NCI-H1436 (cell line): ENCODE measurements at places on chromosomes 13 and 19.
A peak's percentile ranks its signal among the peaks of the same experiment; 100 is the strongest.

DNA sequence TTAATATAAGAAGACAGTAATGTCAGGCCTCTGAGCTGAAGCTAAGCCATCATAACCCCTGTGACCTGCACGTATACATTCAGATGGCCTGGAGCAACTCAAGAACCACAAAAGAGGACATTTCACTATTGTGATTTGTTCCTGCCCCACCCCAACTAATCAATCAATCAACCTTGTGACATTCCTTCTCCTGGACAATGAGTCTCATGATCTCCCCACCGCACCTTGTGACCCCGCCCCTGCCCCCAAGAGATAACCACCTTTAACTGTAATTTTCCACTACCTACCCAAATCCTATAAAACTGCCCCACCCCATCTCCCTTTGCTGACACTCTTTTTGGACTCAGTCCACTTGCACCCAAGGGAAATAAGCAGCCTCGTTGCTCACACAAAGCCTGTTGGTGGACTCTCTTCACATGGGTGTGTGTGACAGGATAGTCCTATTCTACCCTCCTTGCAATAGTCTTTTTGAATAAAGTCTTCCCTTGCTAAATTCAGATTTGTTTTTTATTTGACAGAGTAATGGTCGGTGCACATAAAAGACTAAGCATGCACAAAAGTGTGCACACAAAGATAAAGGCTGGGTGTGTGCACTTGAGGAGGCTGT is 14.0 kb downstream of the CD70 start:
- DNase-seq = no peak

DNA sequence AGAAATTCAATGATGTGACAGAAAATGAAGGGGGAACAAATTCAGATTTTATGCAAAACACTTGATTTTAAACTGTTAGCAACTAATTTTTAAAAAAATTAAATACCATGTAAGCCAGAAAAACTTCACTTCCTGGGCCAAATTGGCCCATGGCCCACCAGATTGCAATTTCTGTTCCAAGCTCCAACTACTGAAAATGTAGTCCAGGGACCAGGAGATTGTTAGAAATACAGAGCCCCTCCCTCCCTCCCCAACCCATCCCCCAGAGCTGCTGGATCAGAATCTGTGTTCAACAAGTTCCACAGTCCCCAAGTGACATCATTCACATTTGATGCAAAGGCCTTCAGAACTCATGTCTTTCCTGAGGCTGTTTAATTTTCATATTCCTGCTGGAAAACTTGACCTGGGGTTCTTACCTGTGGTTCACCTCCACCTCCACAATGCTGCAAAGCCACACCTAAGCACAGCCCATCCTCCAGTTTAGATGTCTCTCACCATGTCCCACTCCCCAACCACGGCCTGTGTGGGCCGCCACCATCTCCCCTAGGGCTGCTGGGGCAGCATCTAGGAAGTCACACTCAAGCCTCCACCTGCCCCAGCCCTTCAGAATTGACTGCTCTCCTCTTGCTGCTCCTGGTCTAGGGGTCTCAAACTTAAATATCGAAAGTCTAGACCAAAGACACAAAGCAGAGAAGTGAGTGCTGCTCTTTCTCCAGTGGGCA is 482.0 kb downstream of the UQCRFS1 start:
- no peak for DNase-seq

DNA sequence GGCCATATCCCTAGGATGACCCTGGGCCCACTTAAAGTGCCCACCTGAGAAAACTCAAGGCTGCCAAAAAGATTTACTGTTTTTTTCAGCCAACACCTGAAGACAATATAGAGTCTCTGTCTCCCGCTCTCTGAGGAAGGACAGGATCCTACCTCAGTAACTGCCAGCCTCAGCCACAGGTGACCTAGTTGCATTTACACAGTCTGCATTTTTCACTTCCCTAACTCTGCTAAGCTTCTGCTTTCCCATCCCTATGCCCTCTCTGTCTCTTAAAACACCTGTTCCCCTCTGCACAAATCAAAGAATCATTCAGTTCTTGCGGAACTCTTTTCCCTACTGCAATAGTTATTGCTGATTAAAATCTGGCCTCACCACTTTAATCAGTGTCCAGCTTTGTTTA is 609.5 kb downstream of the UQCRFS1 start:
- no peak for DNase-seq

DNA sequence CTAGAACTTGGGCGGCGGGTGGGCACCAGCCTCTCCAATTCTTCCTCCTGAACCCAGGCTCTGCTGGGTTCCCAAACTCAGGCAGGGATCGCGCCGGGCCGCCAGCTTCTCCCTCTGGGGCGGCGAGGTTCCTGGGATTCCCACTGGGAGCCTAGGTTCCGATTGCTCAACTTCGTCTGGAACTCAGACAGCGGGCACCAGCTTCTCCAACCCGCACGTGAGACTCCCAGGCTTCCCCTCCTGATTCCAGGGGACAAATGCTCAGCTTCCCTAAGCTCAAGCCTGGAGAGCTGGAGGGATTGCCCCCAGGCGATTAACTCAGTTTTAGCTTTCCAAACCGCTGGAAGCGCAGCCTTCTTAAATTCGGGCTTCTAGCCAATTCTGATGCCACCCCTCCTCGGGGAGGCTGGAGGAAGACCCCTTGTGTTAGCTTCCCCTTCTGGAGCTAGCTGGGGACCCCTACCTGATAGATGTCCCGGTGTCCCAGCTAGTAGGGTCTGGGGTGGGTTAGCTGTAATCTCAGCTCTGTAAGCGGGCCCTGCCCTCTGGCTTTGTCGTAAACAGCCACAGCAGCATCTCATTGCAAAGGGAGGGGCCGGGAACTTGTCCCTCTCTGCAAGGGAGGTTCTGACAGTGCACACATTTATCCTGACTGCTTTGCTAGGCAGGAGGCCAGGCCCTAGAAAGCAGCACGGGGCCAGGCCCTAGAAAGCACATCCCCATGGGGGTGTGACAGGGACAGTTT is 671 bp downstream of the MCOLN1 start:
- DNase-seq = no peak

DNA sequence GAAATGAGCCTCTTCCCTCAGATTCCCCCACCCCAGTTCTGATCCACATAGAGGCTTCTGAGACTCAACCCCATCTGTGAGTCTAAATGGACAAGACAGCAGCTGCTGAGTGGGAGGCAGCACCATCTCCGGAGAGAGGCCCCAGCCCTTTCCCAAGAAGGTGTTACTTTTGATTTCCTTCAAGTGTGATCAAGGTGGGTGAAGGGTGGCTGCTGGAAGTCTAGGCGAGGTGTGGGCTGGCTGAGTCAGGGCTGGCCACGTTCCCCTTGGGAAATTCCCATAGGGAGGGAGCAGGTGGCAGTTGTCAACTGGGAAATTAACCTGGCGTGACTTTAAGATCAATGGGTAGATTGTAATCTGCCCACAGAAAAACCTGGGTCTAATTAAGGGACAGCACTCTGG is 148.0 kb downstream of the FOXO1 start:
- DNase-seq = no peak

- DNase-seq = no peak
Measured at GRCh38 chr19:16281743-16282142, 42.9 kb upstream of the KLF2 start.

- no peak for DNase-seq
Measured at GRCh38 chr13:32754179-32754578, 167.9 kb downstream of the PDS5B start.

DNA sequence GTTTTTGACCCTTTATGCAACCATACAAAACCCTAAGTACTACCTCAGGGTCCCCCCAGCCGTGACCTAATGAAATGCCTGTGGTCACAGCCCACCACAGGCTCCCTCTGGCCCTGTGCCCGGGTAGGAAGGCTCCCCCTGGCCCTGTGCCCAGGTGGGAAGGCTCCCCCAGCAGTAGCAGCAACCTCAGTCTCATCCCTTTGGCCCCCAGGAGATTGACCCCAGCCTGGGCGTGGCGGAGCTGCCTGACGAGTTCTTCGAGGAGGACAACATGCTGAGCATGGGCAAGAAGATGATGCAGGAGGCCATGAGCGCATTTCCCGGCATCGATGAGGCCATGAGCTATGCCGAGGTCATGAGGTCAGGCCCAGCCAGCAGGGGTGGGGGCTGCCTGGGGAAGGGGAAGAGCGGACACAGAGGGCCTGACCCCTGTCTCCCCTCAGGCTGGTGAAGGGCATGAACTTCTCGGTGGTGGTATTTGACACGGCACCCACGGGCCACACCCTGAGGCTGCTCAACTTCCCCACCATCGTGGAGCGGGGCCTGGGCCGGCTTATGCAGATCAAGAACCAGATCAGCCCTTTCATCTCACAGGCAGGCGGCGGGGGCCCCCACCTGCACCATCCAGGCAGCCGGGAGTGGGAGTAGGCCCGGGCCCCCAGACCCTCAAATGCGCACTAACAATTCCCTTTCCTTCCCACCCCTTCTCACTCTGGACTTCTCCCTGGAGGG is 6.3 kb upstream of the BEST2 start:
- no peak for DNase-seq

GRCh38 chr13:66895780-66896179 is 334.4 kb downstream of the PCDH9 start:
- DNase-seq = no peak

GRCh38 chr13:108342369-108343289 is 73.1 kb downstream of the TNFSF13B start:
- DNase-seq = peak; percentile 3

GRCh38 chr13:31903111-31903815 is 128.3 kb upstream of the FRY start:
- no peak for DNase-seq

DNA sequence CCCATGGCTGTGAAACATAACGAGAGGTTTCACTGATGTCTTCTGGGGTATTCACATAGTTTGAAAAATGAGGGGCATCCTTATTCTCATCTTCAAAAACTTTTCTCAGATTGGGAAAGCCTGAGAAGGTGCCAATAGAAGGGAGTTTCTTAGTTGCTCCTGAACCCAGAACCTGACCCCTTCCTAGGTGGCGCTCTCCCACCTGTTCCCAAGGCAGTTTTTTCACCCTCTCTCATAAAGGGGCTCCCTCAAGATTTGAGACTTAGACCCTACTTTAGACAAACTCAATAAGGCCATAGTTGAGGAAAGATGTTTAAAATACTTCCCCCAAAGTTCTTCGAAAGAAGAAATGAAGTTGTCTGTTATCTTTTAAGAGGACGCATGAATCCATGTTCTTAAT is 142.2 kb downstream of the FGF9 start:
- no peak for DNase-seq

DNA sequence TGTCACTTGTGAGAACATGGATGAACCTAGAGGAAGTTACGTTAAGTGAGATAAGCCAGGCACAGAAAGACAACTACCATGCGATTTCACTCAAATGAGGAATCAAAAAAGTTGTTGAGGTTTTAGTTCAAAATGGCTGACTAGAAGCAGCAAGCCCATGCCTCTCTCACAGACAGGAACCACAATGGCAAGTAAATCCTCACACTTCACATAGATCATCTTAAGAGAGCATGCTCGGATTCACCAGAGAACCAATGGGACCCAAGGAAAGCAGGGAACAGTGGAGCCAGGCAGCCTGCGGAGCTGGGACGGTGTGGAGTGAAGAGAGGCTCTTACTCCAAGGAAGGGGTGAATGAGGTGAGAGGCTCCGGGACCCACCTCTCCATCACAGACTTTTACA is 581.0 kb downstream of the UQCRFS1 start:
- no peak for DNase-seq

DNA sequence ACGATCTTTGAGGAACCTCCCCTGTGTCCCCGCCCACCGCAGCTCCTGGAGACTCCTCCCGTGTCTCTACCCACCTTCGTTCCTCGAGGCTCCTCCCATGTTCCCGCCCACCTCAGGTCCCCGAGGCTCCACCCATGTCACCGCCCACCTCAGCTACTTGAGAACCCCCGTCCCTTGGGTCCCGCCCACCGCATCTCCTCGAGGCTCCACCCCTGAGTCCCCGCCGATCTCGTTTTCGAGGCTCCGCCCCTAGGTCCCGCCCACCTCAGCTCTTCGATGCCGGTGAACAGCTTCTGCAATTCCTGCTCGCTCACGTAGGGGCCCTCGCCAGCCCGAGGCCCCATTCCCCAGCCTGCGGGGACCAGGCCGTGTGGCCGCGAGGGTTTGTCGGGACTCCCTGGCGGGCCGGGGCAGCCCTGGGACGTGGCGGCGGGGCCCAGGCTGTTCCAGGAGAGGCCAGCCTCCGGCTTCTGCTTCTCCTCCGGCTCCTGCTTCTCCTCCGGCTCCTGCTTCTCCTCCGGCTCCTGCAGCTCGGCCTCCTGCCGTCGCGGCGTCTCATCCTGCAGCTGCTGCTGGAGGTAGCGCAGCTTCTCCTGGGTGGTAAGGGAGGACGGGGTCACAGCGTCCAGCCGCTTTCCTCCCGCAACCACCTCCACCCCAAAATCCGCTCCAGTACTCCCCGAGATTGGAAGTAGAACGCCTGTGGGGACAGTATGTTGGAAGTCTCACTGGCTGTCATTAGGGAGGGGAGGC is 16.7 kb downstream of the TSKS start:
- DNase-seq = peak; percentile 49

DNA sequence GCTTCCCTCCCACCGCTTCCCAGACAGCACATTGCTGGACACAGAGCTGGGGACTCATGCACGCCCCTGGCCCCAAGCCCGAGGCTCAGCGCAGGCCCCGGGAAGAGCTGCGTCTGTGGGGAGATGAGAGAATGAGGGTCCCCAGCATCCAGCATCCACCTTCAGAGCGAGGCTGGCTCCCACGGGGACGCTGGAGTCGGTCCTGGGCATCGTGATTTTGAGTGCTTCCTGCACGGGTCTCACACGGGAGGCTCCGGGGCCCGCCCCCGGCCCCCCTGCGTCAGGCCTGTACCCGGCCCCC is 4.7 kb downstream of the NCLN start:
- no peak for DNase-seq
